Gastroesophageal sphincter (tissue), 4 donors: ENCODE measurements at places on chromosomes 13 and 19.

DNA sequence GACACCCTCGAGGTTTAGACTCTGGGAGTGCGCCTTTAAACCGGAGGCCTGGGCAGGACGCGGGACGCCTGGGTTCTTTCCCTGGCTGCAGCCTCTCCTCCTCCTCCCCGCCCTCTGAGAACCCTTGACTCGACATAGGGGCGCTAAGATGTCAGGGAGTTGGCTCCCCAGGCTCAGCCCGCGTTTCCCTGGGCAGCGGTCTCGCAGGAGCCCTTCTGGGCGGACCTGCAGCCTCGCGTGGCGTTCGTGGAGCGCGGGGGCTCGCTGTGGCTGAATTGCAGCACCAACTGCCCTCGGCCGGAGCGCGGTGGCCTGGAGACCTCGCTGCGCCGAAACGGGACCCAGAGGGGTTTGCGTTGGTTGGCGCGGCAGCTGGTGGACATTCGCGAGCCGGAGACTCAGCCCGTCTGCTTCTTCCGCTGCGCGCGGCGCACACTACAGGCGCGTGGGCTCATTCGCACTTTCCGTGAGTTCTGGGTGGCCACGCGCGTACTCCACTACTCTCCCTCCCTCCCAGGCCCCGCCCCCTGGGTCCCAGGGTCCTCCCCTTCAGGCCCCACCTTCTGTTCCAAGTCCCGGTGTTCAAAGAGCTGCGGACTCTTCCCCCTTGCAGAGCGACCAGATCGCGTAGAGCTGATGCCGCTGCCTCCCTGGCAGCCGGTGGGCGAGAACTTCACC is 1.3 kb downstream of the ICAM5 start:
- peak; percentile 24 for ATAC-seq

GRCh38 chr19:8609279-8610040 is 1.1 kb downstream of the ADAMTS10 start:
- ATAC-seq, result peak; percentile 66

GRCh38 chr19:6532244-6532999 is 1.6 kb downstream of the TNFSF9 start:
- ATAC-seq, result no peak

GRCh38 chr19:18610245-18610555 is 2.5 kb upstream of the TMEM59L start:
- ATAC-seq, result no peak

GRCh38 chr19:3193256-3194105 is 7.8 kb downstream of the NCLN start:
- no peak for ATAC-seq

GRCh38 chr13:74570046-74570445 is 435.8 kb upstream of the KLF12 start:
- no peak for ATAC-seq

GRCh38 chr13:45240143-45240542 is 39.3 kb upstream of the KCTD4 start:
- no peak for ATAC-seq

- no peak for ATAC-seq
Measured at GRCh38 chr13:95180513-95181245, 120.6 kb downstream of the ABCC4 start.

DNA sequence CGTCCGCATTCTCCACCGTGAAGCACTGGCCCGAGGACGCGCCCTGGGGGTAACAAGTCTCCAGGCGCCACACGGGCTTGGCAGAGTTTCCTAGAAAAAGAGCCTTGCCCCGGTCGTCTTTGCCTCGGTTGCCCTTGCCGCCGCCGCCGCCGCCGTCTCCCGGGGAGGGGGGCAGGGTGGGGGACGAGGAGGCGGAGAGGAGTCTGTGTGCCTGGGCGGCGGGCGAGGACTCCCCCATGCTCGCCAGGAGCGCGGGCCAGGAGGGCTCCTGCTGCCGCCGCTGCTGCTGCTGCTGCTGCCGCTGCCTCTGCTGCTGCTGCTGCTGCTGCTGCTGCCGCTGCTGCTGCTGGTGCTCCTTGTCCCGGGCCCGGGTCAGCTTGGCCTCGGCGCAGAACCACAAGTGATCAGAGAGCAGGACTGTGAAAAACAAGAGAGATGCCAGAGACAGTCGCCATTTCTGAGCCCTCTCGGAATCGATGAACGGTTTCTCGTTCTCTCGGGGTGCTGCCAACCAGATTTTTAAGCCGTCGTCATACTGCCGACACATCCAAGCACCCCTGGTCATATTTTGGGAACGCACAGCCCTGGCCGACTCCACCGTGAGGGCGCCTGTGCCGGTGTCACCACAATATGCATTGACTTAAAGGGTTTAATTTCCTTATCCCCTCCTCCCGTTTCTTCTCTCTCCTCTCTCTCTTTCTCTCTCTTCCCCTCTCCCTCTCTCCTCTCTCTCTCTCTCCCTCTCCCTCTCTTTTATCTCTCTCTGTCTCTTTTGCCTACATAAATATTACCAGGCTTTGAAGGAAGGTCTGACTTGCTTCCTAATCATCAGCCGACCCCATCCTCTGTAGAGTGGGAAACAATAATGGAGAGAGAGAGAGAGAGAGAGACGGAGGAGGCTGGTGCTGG is 349.1 kb downstream of the LIG4 start:
- ATAC-seq, result peak; percentile 32

GRCh38 chr19:45322311-45322710 is 364 bp downstream of the CKM start:
- ATAC-seq, result no peak

- ATAC-seq, result no peak
Measured at GRCh38 chr13:110920038-110920437, 5.2 kb upstream of the ANKRD10 start.

DNA sequence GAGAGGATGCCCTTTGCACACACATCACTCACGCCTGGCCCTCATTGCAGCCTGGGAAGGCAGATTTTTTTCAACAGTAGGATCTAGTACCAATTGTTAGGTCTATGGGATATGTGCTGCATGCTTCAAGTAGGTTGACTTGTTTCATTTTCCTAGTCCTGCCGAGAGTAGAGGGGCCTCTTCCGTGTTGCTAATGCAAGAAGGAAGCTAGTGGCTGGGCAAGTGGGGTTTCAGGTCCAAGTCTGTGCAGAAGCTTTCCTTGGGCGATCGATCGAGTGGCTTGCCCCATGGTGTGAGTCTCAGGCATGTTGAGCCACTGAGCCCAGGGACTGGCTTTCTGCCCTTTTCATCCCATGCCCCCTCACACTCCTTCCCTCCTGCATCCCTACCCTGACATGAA is 13.7 kb downstream of the ILF3 start:
- ATAC-seq, result no peak

GRCh38 chr13:48790966-48791365 is 137.2 kb downstream of the CYSLTR2 start:
- ATAC-seq, result no peak
